Activated T-cell treated with anti-CD3 and anti-CD28 coated beads, Interleukin-2, amount 50 U/mL, for 72 hours (primary cell): ENCODE measurements at places on chromosomes 16 and 17. TPM values are rescaled to one million over a fixed set of nuclear protein-coding genes. Genes with fewer than 3 reads are reported as not detected.

- no peak for DNase-seq
Measured at GRCh38 chr17:44502598-44503146, 534 bp downstream of the GPATCH8 start.

DNA sequence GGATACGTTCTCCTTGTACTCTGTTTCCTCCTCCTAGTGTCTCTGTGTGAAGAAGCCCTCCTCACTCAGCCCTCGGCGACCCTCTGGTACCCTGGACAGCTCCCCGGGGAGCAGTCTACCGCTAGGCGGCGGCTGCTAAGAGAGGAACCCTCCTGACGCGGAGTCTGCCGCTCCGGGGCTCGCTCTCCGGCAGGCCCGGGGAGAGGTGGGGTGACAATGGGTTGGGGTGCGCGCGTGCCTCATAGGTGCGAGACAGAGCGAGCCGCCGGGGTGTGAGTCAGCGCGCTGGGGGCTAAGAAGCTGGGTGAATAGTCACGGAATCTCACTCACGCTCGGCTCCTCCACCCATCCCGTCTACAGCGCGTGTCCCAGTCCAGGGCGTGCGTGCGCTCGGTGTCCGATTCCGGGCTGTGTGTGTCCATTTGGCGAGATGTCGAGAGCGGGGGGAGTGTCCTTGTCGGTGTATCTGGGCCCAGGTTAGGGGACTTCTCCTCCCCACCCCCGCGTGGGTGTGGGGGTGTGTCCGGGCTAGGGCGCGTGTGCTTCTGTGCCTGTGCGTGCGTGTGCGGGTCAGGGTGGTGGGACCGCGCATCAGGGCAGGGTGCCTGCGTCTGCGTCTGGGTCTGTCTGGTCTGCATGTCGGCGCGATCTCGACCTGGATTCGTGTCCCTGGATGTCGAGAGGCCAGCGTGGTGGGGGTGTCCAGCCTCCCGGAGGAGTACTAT lies 577 bp upstream of the HS3ST2 start:
- peak; percentile 35 for DNase-seq

DNA sequence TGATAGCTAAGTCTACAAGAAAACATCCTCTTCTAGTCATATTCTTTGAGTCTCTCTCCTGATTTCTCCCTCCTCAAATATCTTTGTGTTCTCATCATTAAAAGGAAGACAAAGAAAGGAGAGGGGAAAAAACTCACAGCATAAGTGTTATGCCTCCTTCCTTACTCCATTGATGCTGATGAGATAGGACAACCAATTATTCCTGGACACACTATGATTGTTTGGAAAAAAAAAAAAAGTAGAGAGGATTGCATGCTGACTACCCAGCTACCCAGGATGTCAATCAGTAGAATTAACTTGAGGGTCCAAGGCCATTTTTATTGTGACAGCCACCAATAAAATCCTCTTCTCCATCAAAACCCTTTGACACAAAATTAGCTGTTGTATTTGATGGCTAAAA lies 299.1 kb upstream of the CDH8 start:
- no peak for DNase-seq

DNA sequence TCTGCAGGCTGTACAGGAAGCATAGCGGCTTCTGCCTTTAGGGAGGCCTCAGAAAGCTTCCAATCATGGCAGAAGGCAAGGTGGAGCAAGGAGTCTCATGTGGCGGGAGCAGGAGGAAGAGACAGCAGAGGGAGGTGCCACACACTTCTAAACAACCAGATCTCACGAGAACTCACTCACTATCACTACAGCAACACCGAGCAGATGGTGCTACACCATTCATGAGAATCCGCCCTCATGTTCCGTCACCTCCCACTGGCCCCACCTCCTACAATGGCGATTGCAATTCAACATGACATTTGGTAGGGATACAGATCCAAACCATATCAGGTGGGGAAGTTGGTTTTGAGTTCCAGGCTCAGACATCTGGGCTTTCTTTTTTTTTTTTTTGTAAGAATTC lies 31.9 kb upstream of the NUDT7 start:
- DNase-seq = no peak

DNA sequence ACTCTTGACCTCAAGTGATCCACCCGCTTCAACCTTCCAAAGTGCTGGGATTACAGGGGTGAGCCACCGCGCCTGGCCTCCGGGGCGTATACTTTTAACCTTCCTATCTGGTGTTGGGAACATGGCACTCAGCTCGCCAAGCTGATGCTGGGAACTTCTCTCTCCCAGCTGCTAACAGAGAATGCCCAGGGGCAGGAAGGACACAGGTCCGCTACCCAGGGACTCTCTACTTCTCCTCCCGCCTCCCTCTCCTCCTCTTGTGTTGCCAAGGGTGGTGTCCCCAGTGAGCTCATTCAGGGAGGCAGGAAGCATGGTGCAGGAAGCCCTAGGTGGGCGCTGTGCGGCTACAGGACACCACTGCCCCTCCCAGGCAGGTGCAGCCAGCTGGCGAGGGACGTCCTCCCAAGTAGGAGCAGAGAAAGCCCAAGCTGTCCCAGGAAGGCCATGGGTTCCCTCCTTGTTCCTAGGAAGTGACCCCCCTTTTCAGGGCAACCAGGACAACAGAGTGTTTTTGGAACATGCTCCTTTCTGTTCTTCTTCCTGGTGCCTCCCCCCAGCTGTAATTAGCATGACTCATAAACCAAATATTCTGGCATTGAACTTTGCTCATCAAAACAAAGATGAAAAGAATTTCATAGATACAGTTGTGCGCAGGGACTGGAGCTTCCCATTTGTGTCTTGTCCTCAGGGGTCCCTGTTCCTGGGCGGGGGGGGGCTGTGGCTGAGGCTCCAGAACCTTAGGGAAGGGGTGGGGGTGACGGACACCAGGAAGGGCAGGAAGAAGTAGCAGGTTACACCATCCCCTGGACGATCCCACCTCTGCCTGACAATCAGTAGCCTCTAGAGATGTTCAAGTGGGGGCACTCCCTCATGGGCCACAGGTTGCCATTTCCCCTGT lies 2.7 kb downstream of the C1QTNF1 start:
- no peak for DNase-seq

RUNDC3A gene
- 0.35 TPM for total RNA-seq

- peak; percentile 42 for DNase-seq
Measured at GRCh38 chr16:75420987-75421819, 12.1 kb downstream of the CFDP1 start.

DNA sequence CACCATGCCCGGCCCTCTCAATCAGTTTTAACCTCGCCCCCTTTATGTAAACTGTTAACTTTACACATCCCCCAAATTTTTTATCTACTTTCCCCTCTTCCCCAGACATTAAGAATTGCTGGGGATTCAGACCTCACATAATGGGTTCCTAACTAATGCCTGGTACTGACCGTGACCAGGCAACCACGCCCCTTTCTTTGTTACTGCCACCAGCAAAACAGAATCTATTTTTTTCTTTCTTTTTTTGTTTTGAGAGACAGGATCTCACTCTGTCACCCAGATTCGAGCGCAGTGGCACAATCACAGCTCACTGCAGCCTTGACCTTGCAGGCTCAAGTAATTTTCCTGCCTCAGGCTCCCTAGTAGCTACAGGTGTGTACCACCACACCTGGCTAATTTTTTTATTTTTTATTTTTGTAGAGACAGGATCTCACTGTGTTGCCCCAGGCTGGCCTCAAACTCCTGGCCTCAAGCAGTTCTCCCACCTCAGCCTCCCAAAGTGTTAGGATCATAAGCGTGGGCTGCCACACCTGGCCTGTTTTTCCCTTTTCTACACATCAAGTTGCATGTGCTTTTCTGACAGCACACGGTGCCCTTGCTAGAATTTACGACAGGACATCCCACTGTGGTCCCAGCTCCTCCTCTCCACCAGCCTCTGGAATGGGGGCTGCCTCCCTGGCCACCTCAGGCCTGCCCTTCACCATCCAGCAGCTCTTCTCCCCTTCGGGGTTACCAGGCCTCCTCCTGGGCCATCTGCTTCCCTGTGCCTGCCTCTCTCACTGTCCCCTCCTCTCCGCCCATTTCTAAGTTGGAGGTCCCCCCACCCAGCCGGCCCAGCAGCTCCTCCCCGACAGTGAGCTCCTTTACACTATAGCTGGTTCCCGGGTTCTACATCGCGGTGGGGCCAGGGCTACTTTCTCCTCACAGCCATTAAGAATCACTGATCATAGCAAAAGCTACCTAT lies 10.8 kb downstream of the CPNE2 start:
- DNase-seq = no peak
